Stimulated activated CD4-positive, alpha-beta T cell treated with anti-CD3 and anti-CD28 coated beads, Interleukin-1b, Interleukin-23, amount 100 ng/mL, for 1 hour (primary cell): ENCODE measurements at places on chromosomes 4 and X.

GRCh38 chrX:24782011-24782410 lies 88.3 kb downstream of the POLA1 start:
- DNase-seq, result no peak

- no peak for DNase-seq
Observed at GRCh38 chr4:54614149-54614548, 43.6 kb upstream of the KIT start.

GRCh38 chrX:122567911-122568310 lies 616.2 kb upstream of the GRIA3 start:
- no peak for DNase-seq

DNA sequence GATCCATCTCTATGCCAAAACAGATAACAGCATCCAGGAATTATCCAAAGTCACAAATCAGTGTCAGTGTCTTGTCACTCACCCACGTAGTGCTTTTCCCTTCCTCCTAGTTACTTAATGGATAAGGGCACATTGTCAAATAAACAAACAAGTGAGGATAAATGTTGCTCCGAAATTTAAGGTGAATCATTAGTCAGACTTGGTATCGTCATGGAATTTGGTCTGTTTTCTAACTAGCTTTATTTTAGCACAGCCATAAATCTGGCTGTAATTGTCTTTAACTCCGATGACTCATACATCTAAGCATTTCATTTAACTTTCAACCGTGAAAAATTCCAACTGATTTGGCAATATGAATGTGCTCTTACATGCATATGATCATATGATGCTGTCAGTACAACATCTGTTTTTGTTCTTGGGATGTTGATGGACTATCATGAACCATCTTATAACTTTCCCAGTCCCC lies 83.3 kb downstream of the SNCA start:
- no peak for DNase-seq

DNA sequence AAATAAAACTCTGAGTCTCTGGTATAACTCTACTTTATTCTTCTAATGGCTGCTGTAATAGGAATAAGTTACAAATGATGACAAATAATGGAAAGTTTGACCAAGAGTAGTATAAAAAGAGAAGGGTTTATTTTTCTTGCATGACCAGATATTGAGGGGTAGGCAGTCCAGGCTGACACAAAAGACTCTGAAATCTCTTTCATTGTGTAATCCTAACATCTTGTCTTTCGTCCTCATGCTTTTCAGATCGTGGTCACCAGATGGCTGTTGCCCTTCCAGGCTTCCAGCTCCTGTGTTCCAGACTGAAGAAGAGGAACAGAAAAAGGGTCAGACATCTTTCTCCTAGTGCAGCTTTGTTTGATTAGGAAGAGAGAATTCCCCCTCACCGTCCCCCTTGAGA lies 176.9 kb upstream of the GK2 start:
- no peak for DNase-seq

- DNase-seq, result no peak
Observed at GRCh38 chr4:127214931-127215330, 417.8 kb upstream of the INTU start.

GRCh38 chrX:3177851-3178250 lies 136.6 kb downstream of the ARSF start:
- DNase-seq, result no peak

- DNase-seq, result no peak
Observed at GRCh38 chrX:142733327-142733726, 292.4 kb upstream of the SPANXN4 start.

- no peak for DNase-seq
Observed at GRCh38 chr4:118743867-118744266, 58.7 kb downstream of the METTL14 start.

DNA sequence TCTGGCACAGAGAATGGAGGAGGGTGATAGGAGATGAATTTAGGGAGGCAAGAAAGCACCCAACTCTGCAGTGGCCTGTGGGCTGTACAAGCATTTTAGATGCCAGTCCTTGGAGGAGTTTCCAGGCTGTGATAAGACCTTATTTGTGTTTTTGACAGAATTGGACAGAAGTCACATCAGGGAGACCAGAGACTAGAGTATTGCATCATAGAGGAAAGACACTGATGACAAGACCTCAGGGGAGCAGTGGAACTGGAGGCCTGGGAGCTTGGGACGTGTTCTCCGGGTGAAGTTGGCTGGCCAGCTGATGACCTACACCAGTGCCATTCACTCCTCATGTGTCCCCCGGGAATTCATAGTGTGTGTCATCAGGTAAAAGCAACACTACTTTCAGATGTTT lies 284.0 kb upstream of the ZFP42 start:
- no peak for DNase-seq

DNA sequence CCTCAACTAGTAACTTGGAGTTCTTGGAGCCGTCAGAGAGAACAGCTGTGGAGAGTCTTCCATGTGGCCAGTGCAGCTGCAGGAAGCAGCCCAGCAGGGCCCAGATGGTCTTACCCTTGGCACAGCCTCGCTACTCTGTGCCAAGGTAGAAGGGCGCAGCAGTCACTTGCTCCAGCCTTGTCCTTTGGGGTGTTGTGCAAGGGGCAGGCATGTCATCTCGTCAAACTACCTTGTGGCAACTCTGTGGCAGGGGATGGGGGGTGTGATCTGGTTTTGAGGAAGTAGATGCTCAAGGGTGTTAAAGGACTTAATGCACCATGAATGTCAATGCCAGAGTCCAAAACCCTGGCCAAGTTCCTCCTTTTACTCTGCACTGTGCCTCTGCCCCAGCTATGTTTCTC lies 34.2 kb upstream of the TBC1D14 start:
- DNase-seq, result no peak

- no peak for DNase-seq
Observed at GRCh38 chr4:112277705-112278448, 7.8 kb downstream of the TIFA start.

GRCh38 chr4:13765539-13765938 lies 138.0 kb upstream of the BOD1L1 start:
- no peak for DNase-seq

DNA sequence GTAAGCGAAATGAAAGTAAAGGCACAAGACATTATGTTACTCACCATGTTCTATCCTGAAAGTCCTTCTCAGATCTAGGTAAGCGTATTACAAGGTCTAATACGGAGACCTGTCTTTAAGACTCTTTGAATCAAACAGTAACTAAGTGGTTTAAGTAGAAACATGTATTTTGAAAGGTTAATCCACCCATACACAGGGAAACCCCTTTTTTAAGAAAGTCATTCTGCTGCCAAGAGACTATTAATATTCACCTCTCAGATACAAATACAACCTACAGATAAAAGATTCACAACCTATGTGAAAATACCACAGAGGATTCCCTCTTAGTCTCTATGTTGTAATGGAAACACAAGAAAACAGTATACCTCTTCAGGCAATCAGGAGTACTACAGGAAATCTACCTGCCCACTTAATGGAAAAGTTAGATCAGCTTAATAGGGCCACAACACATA lies 63.2 kb upstream of the TNIP3 start:
- no peak for DNase-seq

- DNase-seq, result no peak
Observed at GRCh38 chrX:80817002-80817401, 7.3 kb upstream of the BRWD3 start.

DNA sequence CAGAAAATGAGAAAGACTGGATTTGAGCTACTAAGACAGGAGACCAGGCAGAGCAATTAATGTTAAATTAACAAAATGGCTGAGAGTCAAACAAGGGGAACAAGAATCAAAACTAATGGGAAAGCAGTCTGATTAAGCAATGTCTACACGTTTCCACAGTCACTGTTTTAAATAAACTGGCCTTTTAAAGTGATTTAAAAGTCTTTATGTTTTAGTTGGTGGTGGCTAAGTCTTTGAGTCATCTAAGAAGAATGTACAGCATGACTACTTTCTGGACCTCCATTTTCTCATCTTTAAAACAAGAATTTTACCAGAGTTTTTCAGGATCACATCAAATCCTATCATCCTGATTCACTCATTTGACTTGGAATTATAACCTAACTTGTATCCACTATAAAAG lies 233.8 kb downstream of the ENOX2 start:
- no peak for DNase-seq

DNA sequence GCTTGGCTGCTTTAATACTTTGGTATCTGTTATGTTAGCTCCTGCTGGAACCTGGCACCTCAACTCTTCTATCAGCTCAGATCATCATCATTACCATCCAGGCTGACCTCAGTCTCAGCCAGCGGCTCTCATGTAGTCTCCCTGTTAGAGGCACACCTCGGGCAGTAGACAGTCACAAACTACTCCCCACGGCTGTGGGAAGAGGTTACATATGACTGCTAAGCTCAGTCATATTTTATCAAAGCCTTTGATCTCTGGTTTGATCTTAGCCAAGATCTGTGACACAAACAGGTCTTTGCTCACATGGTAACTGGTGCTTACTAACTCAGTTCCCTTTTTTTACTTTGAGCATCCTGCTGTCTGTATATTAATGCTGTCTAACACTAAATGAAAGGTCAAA lies 384.9 kb downstream of the CENPC start:
- no peak for DNase-seq

- no peak for DNase-seq
Observed at GRCh38 chr4:102612824-102613366, 111.7 kb downstream of the NFKB1 start.

- DNase-seq, result no peak
Observed at GRCh38 chr4:175280153-175280552, 362.0 kb downstream of the ADAM29 start.

- DNase-seq, result no peak
Observed at GRCh38 chr4:140829825-140830224, 73.6 kb upstream of the TBC1D9 start.

DNA sequence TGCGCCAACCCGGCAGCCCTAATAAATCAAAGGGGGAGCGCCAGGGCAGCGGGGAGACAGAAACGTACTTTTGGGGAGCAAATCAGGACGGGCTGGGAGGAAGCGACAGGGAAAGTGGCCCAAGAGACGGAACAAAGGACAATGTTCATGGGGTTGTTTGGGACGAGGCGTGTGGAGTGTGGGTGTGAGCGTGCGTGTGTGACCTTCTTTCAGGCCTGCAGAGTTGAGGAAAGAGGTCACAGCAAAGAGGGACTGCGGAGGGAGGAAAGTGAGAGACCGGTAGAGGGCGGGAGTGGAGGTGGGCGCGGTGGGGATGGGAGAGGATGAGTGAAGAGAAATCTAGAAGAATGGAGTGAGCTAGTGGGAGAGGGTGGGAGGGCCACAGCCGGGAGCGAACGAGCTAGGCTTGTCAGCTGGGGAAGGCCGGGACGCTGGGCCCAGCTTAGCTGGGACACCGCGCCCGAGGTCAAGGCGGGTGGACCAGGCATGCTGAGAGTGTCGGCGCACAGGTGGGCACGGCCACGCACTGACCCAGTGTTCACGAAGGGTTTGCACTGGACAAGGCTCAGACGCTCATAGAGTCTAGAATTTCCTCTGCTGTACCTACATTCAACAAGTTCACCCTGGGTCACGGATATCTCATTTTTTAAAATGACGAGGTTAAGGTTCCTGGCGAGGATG lies 14.7 kb upstream of the PITX2 start:
- DNase-seq, result no peak

DNA sequence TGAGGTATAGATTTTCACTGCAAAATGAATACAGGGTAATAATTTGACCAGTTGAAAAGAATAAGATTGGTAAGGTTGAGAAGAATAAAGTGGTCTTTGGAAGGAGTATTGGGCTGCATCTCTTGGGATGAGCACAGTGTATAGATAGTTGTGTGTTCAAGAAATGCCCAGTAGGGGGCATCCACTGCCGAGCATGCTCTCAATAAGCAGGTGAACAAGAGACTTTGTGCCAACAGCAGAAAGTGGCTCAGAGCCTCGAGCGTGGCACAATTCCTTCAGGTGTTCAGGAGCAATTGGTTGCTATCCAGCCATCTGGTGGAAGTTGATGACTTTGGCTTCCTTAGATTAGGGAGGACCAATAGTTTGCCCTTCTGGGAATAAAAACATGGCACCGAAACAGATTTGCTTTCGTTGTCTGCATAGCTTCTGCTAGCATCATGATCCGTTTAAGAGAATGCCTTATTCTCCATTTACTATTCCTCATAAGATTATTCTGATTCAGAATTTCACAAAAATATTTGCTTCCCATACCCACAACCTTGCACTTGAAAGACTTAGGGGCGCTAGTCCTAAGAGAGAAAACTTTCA lies 258.1 kb upstream of the NEIL3 start:
- no peak for DNase-seq

GRCh38 chr4:54101190-54102041 lies 1.5 kb downstream of the GSX2 start:
- no peak for DNase-seq

DNA sequence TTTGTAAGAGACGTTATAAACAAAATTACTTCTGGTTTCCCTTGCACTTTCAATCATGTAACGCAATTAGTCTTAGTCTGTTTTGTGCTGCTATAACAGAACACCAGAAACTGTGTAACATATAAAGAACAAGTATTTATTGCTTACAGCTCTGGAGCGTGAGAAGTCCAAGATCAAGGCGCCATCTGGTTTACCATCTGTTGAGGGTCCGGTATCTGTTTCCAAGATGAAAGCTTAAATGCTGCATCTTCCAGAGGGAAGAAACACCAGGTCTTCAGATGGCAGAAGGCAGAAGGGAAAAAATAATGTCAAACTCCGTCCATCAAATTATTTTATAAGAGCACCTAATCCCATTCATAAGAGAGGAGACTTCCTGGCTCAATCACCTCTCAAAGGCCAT lies 474.1 kb downstream of the PDGFC start:
- no peak for DNase-seq

DNA sequence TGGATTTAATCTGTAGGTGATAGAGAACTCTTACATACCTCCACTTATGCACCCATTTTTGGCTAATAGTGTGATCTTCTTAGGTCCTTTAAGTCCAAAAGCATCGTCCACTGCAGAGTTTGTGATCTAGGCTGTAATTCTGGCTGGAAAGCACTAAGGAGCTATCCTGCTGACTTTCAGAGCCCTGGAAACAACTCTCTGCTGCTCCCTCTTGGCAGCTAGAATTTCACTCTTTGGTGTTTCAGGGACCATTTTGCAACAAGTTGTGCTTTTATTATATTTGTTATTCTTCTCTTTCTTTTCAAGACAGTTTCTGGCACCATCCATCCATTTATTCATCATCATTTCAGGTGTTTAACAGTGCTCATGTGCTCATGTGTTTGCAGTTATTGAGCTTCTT lies 130.0 kb downstream of the RBM46 start:
- no peak for DNase-seq

DNA sequence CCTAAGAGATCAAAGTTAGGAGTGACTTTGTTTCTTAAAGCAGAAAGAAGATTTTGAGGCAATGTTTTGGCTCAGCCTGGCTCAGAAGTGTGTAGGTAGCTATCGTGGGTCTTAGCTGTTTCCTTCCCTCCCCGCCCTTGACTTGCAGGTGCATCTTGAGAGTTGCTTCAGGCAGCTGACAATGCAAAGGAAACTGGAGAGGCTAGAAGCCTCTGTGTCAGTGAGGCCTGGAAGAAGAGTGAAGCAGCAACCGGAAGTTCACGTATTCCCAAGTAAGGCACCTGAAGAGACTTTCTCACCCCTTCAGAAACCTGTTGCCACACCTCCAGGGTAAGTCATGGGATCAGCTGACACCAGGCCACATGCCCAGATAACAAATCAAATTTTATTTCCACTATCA lies 10.6 kb upstream of the XKRX start:
- no peak for DNase-seq

- no peak for DNase-seq
Observed at GRCh38 chr4:168830777-168831512, 179.1 kb downstream of the CBR4 start.

- DNase-seq, result no peak
Observed at GRCh38 chr4:143417679-143418403, 81.2 kb downstream of the GAB1 start.

GRCh38 chr4:128560754-128561495 lies 248.6 kb upstream of the JADE1 start:
- DNase-seq, result no peak

- DNase-seq, result no peak
Observed at GRCh38 chr4:74377714-74378113, 12.8 kb downstream of the EREG start.
